Suprapubic skin (tissue), 4 donors: ENCODE measurements at places on chromosomes 16 and 17.
A peak's percentile ranks its signal among the peaks of the same experiment; 100 is the strongest.

DNA sequence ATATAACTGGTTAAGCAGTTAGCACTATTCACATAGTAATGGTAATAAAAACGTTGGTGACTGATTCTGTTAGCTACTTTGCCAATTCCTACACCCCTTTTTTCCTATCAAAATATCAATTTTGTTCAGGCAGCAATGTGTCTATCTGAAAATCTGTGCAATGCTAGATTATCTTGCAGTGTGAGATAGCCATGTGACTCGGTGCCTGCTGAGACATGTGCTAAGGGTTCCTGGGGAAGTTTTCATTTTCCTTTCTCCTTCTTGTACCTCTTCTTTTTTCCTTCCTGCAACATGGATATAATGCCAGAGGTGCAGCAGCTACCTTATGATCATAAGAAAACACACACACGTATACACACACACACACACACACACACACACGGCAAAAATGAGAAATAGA is 100.5 kb upstream of the SHISA6 start:
- no peak for DNase-seq
- H3K4me1 ChIP-seq, result peaks cover 14% of the 10 kb centered on the region
- H3K27me3 ChIP-seq, result no peaks in the 10 kb centered on the region
- no peak overlapping the region for H3K4me3 ChIP-seq
- H3K27ac ChIP-seq, result no peak overlapping the region
- H3K36me3 ChIP-seq, result no peaks in the 10 kb centered on the region

DNA sequence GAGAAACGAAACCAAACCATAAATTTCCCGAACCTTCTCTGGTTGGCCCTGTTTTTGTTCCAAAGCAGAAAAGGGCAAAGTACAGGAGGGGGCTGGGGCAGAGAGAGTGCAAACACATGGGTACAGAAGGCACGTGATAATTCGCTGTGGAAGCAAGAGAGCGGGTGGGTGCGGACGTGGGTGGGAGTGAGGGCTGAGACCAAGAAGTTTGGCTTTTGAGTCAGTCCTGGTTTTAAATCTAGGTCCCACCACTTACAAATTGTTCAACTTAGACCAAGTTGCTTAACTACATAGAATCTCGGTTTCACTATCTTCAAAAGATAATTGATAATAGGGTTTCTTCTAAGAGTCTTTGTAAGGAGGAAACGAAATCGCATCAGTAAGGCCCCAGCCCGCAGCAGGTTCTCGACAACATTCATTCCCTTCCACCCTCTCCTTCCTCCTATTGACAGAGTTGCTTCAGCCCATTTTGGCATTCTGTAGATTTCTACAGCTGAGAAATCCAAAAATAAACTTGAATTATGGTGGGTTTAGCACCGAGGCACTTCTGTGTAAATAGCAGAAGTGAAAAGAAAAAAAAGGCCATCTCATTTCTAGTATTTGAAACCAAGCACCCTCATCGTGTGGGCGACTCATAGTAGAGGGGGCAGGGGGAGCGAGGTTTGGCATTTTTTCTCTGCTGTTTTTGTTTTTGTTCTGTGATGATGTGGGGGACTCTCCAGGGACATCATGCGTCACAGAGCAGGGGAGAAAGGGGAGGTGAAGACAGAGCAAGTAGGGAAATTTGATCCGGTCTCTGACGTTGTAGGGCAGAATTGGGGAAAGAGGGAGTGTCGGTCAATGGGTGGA is 33.6 kb upstream of the CCR7 start:
- H3K27ac ChIP-seq, result peak overlapping the region; percentile 45
- no peaks in the 10 kb centered on the region for H3K36me3 ChIP-seq
- no peaks in the 10 kb centered on the region for H3K27me3 ChIP-seq
- DNase-seq, result no peak
- no peaks in the 10 kb centered on the region for H3K4me1 ChIP-seq

- H3K4me1 ChIP-seq, result peaks cover 8% of the 10 kb centered on the region
- no peak overlapping the region for H3K27ac ChIP-seq
- DNase-seq, result no peak
- no peak overlapping the region for H3K4me3 ChIP-seq
- H3K36me3 ChIP-seq, result no peaks in the 10 kb centered on the region
These were observed 870.1 kb downstream of the CDH11 start for GRCh38 chr16:64251742-64252141.

DNA sequence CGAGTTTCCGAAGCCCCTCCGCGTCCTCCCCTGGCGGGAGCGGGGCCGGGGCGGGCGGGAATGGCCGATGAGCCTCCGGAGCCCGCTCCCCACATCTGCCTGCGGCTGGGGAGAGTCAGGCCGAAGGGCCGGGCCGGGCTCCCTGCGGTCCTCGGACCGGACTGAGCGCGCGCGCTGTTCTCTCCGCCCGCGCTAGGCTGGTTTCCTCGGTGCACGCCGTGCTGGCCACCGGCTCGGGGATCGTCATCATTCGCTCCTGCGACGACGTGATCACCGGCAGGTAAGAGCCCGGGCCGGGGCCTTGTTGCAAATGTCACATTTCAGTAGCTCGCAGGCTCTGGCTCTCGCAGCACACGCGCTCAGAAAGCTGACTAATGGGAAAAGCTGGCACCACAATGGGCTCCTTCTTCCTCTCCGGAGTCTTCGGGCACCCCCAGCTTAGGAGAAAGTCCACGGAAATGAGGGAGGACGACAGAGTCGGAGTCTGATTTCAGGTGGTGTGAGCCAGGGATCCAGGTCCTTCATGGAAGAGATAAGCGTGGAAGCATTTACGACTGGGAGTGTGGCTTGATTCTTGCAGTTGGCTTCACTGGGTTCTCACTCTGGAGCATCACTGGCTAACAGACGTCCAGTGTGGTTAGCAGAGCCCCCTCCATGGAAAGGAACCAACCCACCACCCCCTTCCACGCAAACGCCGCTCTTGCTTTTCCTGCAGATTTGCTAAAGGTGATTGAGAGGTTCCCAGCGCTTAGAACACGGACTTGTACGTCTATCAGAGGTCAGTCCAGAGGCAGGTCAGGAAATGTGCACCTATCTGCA is 715 bp downstream of the TLCD3A start:
- no peaks in the 10 kb centered on the region for H3K27me3 ChIP-seq
- H3K4me3 ChIP-seq, result peak overlapping the region; percentile 82
- peaks cover 48% of the 10 kb centered on the region for H3K4me1 ChIP-seq
- peak overlapping the region; percentile 92 for H3K27ac ChIP-seq

DNA sequence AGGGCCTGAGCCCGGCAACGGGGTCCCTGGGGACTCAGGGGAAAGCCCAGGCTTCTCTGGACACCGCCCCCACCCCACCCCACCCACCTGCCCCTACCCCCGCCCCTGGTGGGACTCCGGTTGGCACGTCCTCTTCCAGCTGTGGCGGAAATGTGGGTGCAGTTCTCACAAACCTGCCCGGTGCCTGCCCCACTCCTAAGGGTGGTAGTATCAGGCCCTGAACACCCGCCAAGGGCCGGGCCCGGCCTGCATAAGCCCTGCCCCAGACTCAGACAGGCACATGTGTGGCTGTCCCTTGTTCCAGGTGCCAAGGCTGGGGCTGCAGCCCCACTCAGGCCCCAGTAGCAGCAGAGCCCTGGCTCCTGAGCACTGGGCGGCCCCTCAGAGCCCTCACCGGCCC is 58.1 kb downstream of the ACTG1 start:
- no peaks in the 10 kb centered on the region for H3K4me1 ChIP-seq
- no peak for DNase-seq
- peaks cover 26% of the 10 kb centered on the region for H3K36me3 ChIP-seq
- H3K4me3 ChIP-seq, result no peak overlapping the region
- H3K27me3 ChIP-seq, result no peaks in the 10 kb centered on the region

GRCh38 chr16:15765880-15766279 is 90.9 kb downstream of the MYH11 start:
- H3K4me1 ChIP-seq, result no peaks in the 10 kb centered on the region
- DNase-seq, result no peak
- no peak overlapping the region for H3K4me3 ChIP-seq
- H3K27ac ChIP-seq, result no peak overlapping the region
- H3K36me3 ChIP-seq, result no peaks in the 10 kb centered on the region

GRCh38 chr17:44112284-44113280 is 10.9 kb downstream of the HDAC5 start:
- no peak overlapping the region for H3K4me3 ChIP-seq
- H3K4me1 ChIP-seq, result peaks cover 90% of the 10 kb centered on the region
- peaks cover 34% of the 10 kb centered on the region for H3K36me3 ChIP-seq
- no peaks in the 10 kb centered on the region for H3K27me3 ChIP-seq

- DNase-seq, result peak; percentile 84
- H3K27ac ChIP-seq, result no peak overlapping the region
- H3K4me3 ChIP-seq, result no peak overlapping the region
- no peaks in the 10 kb centered on the region for H3K36me3 ChIP-seq
- H3K27me3 ChIP-seq, result no peaks in the 10 kb centered on the region
These were observed 19.7 kb upstream of the SLC47A1 start for GRCh38 chr17:19513897-19514488.

- H3K4me1 ChIP-seq, result peaks cover 36% of the 10 kb centered on the region
- no peaks in the 10 kb centered on the region for H3K36me3 ChIP-seq
- no peak overlapping the region for H3K4me3 ChIP-seq
These were observed 1.4 kb downstream of the LDHD start for GRCh38 chr16:75114946-75115825.

DNA sequence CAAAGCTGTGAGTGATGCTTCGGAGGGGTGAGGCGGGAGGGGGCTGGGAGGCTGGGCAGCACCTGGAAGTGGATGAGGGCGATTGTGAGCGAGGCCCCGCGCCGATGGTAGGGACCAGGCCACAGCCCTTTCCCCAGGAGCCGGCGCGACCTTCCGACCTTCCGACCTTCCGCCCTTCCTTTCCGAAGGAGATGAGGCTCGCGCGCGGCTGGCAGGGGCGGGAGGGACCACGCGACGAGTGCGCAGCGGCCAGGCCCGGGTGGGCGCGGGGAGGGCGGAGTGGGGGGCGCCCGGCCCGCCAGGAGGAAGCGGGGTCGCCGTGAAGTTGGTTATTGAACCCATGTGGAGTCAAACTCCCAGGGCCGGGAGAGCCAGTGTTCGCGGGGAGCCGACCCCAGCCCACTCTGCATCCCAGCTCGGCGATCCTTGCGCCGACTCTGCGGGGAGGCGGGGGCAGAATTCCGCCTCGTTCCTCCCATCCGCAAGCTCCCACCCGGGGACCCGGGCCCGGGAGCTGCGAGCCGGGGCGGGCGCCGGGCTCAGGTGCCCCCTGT is 56.6 kb downstream of the RAP1GAP2 start:
- peaks cover 24% of the 10 kb centered on the region for H3K27me3 ChIP-seq
- H3K36me3 ChIP-seq, result no peaks in the 10 kb centered on the region
- H3K4me3 ChIP-seq, result peak overlapping the region; percentile 61
- no peak for DNase-seq

GRCh38 chr16:84909476-84910085 is 89.8 kb downstream of the CRISPLD2 start:
- H3K27ac ChIP-seq, result no peak overlapping the region
- DNase-seq, result no peak
- no peaks in the 10 kb centered on the region for H3K27me3 ChIP-seq
- no peak overlapping the region for H3K4me3 ChIP-seq
- peaks cover 20% of the 10 kb centered on the region for H3K4me1 ChIP-seq

DNA sequence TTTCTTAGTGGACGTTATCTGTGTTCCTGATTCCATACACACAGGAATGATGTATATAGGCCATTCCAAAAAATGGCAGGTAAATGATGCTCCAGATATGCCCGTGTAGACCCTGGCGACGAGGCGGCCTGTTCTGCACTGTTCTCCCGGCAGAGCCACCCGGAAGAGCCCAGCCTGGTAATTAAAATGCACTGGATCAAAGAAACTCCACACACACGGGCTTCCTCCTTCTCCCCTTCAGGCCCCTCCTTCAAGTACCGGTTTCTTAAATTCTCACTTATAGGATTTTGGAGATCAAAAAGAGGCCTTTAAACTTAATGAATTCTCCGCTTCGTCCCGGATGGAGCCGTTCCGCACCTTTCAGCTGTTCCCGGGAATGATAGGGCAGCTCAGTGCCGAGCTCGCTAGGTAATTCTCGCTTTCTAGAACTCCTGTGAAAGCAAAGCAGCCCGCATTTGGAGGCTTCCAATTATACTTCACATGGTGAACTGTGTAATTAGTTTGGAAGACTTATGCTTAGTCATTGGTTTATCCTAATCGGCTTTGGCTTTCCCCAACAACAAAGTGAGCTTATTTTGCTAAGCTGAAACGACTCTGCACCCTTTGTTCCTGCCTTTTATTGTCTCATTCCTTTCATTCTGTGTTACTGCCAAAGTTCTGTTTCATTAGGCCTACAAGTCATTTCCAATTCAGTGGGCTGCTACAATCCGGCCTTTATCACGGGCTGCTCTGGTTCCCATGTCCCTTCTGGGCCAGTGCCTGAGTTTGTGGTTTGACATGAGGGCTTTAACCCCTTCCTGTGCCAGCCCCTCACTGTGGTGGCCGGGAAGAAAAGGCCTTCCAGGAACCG is 150.0 kb downstream of the MSI2 start:
- no peak overlapping the region for H3K4me3 ChIP-seq
- no peaks in the 10 kb centered on the region for H3K4me1 ChIP-seq
- peak overlapping the region; percentile 50 for H3K27ac ChIP-seq
- no peak for DNase-seq
- H3K27me3 ChIP-seq, result no peaks in the 10 kb centered on the region

- peak overlapping the region; percentile 59 for H3K4me3 ChIP-seq
- no peak for DNase-seq
- peaks cover 69% of the 10 kb centered on the region for H3K4me1 ChIP-seq
- no peak overlapping the region for H3K27ac ChIP-seq
- peaks cover 23% of the 10 kb centered on the region for H3K27me3 ChIP-seq
These were observed 1.4 kb upstream of the TBC1D24 start for GRCh38 chr16:2473446-2473926.

DNA sequence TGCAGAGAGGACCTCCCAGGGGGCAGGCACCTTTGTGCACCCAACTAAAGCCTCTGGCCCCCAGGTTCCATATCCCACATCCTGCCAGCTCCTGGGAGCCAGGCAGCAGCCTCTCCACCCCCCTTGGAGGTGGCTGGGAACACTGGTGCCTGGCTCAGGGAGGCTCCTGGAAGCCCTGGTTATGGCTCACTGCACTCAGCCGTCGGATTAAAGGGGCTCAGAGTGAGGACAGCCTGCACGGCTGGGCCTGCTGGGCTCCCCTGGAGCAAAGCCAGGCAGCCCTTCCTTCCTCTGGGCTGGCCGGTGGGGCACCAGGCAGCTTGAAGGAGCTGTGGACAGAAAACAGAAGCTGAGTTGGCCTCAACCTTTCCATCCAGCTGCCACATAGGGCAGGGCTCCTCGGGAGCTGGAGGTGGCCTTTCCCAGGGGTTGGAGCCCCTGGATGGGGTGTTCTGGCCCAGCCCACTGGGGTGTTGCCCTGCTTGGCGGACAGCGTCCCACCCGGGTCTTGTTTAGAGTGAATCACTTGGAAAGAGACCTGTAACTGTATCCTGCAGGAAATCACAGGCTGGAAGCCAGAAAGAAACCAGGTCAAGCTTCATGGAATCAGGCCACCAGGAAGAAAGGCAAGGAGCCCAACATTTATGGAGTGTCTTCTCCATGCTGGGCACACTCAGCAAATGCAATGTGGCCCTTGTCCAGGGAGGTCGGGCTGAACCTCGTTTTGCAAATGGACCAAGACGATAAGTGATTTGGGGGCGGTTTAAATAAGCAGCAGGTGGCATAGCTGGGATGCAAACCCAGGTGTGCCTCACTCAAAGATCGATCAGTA is 253.3 kb downstream of the SOX9 start:
- no peaks in the 10 kb centered on the region for H3K36me3 ChIP-seq
- peaks cover 15% of the 10 kb centered on the region for H3K4me1 ChIP-seq
- peaks cover 5% of the 10 kb centered on the region for H3K27me3 ChIP-seq
- no peak for DNase-seq
